Stimulated activated CD8-positive, alpha-beta memory T cell treated with anti-CD3 and anti-CD28 coated beads, Interleukin-15, amount 100 ng/mL, for 4 hours (primary cell): ENCODE measurements at places on chromosomes 7 and 10.

GRCh38 chr7:25369786-25370185 lies 141.5 kb upstream of the NPVF start:
- no peak for DNase-seq

- no peak for DNase-seq
These were observed 698.6 kb downstream of the CCSER2 start for GRCh38 chr10:85026878-85027467.

- no peak for DNase-seq
These were observed 172.5 kb downstream of the IPMK start for GRCh38 chr10:58094985-58095718.

DNA sequence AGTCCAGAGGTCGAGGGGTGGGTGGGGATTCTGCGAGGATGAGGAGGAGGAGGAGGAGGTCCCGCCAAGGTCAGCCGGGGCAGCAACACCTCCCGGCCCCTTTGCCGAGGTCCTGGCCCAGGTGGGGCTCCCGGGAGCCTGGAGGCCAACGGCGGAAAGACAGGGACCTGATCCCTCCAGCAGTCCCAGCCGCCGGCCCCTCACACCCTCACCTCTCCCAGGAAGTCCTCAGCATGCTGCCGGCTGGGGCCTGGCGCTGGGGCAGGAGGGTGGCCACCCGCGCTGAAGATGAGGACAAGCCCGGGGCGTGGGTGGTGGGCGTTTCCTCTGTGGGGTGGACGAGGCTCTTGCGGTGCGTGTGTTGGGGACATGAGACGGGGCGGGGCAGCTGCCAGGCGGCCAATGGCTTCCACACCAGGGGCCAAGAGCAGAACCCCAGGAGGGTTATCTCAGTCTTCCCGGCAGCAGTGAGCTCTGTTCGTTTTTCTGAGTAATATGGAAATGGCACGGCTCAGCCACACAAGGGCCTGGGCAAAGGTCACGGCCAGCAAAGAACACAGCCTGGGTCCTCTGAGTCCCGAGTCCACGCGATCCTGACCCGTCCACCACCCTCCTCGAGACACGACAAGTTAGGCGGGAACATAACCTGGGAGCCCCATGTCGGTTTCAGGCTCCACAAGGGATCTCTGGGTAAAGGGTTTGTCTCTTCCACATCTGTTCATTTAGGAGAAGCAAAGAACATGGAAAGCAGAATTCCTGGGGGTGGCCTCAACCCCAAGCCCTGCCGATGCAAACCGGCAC lies 82.9 kb upstream of the PDGFA start:
- DNase-seq, result no peak

DNA sequence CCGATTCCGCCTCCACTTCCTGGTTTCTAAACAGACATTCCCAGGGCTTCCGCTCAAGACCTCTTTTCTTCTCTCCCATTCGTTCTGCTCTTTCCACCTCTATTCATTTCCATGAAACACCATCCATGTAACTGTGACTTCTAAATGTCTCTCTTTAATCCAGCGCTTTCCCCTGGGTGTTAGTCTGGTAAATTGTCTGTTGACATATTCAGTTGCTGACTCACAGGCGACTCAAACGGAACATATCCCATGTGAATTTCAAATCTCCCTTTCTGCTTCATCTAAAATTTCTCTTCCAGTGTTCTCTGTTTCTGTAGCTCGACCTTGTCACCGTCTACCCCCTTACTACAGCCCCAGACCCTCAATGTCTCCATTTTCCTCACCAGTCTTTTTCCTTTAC lies 119.1 kb downstream of the PFKFB3 start:
- DNase-seq, result no peak

DNA sequence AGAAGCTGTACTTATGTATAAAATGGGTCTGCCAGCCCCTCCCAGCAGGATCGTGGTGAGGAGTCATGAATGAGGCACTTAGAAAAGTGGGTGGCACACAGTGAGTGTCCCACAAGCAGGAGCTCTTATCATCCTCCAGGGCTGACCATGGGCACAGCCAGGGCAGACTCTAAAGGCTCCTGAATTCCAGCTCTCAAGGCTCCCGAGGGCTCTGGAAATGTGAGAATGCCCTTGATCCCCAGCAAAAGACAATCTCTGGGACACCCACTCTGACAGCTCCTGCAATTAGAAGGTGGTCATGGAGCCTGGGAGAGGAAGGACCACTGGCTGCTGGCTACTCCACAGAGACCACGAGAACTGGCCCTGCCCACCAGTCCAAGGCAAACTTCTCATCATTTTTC lies 1.6 kb downstream of the VSTM4 start:
- no peak for DNase-seq

DNA sequence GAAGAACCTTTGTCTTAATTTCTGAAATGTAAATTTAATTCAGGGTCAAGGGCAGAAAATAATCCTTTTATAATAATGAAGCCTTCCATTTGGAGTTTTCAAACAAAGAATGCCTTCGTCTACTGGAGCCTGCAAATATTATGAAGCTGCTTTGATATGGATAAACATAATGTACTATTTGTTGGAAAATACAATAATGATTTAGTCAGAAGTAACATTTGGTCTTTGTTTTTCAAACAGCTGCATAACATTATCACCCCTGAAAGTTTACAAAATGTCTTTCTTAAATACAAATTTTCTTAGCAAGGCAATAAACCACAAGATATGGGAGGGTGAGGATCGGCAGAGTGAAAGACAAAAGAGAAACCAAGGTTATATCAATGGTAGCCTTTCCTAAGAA lies 41.5 kb downstream of the TMEM26 start:
- no peak for DNase-seq

- DNase-seq, result no peak
These were observed 78.0 kb upstream of the ELMO1 start for GRCh38 chr7:37526623-37527022.

DNA sequence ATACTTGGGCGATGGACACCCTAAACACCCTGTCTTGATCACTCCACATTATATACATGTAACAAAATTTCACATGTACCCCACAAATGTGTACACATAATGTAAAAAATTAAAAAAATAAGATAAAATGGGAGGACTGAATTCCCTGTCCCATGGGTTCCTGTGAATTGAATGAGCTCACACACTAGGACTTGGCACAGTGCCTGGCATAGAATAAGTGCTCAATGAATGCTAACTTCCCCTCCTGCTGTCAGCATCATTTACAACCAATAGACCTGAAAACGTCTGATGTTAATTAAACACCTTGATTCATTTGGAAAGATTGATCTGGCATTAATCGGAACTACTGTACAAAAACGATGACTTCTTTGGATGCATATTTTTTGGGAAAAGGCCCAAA lies 117.3 kb upstream of the ZNF438 start:
- DNase-seq, result no peak

DNA sequence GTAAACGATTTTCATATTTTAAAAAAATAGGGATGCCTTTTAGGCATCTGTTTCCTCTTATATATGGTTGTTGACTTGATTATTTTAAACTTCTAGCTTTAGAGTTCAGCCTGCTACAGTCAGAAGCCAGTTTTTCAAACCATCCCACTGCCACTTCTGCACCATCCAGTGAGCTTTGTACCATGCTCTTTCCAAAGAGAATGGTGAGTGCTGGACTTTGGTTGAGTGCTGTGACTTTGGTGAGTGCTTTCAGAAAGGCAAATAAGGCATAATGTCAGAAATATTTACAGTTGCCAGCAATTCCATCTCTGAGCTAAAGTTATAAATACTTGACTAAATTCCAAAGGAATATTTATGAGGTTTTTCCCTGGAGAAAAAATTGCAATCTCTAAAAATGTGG lies 117.4 kb downstream of the IPMK start:
- no peak for DNase-seq

DNA sequence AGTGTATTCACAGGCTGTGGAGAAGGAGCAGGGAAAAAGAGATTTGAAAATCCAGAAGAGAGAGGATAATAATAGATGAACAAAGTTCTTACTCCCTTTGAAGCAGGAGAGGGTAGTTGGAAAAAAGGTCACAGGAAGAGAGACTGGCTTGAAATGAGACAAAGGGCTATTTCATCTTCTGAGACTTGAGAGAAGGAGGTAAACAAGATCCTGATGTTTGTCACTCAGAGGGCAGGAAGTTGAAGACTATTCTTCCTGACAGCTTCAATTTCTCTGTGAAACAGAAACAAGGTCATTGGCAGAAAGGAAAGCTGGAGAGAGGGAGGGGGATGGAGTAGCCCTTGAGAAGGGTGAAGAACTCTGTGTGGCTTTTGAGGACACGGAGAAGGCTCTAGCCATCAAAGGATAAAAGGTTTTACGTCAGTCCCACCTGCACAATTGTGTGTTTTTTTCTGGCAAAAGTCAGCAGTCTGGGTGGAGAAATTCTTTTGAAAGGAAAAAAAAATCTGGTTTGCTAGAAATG lies 216.1 kb upstream of the STEAP4 start:
- DNase-seq, result no peak

- DNase-seq, result no peak
These were observed 53.2 kb upstream of the MACC1 start for GRCh38 chr7:20270371-20270770.

GRCh38 chr7:52749880-52750279 lies 285.6 kb upstream of the POM121L12 start:
- no peak for DNase-seq

DNA sequence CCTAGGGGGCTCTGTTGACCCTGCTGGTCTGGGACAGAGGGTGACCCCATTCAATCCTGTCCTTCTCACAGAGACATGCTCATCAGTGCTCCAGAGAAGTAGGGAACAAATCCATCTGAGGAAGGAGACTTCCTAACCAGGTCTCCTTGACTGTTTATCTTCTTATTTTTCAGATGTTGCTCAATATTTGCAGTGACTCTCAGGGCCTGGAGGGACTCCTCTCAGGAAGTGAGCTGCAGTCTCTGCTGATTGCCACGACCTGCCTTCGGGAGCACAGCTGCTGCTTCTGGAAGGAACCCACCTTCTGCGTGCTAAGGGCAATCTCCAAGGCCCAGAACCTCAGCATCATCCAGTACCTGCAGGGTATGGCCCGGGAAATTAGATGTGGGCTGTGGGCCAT lies 41.0 kb downstream of the WDFY4 start:
- no peak for DNase-seq

GRCh38 chr7:22610951-22611757 lies 111.2 kb upstream of the STEAP1B start:
- no peak for DNase-seq

- no peak for DNase-seq
These were observed 128.9 kb downstream of the RGS10 start for GRCh38 chr10:119413471-119414080.

GRCh38 chr7:120588416-120588815 lies 269.5 kb downstream of the TSPAN12 start:
- no peak for DNase-seq

- no peak for DNase-seq
These were observed 147.0 kb downstream of the WDR37 start for GRCh38 chr10:1203216-1203615.

DNA sequence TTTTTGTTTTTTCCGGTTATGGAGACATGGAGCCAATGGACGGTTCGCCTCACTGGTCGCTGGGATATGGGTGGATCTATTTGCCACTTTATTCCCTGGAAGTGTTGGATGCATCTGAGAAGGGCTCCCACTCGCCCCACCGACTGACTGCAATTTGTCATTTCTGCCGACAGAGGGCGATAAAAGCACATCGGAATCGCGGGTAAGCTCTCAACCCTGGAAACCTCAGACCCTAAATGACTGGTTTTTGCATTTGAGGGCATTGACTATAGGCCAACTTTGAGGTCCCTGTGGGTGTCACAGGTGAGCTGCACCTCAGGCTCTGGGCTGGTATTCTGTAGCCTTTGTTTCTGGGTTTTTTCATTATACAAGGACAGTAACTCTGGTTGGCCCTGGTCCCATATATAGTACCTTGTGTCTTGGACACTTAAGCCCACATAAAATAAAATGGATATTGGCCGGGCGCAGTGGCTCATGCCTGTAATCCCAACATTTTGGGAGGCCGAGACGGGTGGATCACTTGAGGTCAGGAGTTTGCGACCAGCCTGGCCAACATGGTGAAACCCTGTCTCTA lies 11.9 kb upstream of the OPALIN start:
- DNase-seq, result peak; percentile 18

DNA sequence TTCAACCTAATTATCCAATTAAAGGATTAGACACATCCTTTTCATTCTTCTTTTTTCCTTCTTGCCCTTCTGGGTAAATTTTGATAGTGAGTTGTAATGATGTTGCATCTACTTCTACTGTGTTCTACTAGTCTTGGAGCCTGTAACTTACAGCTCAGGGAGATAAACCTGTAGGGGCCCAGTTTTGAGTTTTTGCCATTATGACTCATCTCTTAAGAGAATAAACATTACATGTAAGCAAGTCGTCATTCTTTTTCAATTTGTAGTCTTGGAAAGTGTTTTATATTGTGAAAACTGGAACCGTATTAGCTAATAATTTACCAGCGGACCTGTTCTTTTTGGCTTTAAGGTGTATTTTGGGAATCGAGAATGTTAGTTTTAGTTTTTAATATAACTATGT lies 89.7 kb upstream of the RPA3 start:
- DNase-seq, result no peak

GRCh38 chr10:87053111-87053510 lies 33.0 kb downstream of the FAM25A start:
- DNase-seq, result no peak

- DNase-seq, result no peak
These were observed 58.3 kb upstream of the EGFR start for GRCh38 chr7:54960517-54960916.

DNA sequence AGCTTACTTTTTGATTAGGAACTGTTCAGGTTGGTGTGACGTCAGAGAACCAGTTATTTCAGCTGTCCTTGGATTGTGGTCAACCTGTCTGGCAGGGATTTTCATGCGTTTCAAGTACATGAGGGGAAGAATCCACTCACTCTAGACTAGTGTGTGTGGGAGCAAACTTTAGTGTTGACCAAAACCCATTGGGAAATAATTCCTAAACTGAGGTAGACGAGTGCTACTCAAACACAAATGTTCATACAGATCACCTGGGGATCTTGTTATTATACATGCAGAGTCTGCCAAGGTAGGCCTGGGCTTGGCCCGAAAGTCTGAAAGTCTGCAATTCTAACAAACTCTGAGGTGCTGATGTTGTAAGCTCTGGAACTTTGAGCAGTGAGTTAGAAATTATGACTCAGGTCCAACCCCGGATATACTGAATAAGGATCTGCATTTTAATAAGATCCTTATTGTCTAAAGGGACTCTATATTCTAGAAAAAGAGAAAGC lies 111.1 kb upstream of the CREB5 start:
- no peak for DNase-seq
